ENCODE measurements at places on chromosomes 4 and X.

GRCh38 chr4:12746221-12746620 is 737.9 kb downstream of the RAB28 start:
- no peak for DNase-seq

- no peak for DNase-seq
These were observed 19.5 kb downstream of the PRKG2 start for GRCh38 chr4:81195475-81195874.

DNA sequence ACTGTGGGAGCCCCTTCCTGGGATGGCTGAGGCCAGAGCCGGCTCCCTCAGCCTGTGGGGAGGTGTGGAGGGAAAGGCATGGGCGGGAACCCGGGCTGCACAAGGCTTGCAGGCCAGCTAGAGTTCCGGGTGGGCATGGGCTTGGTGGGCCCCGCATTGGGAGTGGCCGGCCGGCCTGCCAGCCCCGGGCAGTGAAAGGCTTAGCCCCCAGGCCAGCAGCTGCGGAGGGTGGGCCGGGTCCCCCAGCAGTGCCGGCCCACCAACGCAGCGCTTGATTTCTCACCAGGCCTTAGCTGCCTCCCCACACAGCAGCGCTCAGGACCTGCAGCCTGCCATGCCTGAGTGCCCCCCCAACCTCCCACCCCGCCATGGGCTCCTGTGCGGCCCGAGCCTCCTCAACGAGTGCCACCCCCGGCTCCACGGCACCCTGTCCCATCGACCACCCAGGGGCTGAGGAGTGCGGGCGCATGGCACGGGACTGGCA is 78.0 kb downstream of the COX7B2 start:
- DNase-seq, result no peak

DNA sequence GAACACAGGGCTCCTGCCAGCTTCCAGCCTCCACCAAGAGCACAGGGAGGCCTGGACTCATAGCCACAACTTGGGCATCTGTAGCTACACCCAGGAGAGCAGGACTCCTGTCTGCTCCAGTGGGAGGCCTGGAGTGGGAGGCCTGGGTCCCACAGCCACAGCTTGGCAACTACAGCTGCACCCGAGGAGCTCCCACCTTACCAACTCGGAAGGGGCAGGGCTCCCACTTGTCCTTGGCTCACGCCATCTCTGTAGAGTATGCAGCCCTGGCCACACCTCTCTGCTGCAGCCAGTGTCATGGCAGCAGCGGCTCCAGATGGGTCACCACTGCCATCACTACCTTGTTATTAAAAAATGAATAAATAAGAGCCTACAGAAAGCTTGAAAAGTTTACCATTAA is 45.5 kb downstream of the ARAP2 start:
- DNase-seq, result no peak

DNA sequence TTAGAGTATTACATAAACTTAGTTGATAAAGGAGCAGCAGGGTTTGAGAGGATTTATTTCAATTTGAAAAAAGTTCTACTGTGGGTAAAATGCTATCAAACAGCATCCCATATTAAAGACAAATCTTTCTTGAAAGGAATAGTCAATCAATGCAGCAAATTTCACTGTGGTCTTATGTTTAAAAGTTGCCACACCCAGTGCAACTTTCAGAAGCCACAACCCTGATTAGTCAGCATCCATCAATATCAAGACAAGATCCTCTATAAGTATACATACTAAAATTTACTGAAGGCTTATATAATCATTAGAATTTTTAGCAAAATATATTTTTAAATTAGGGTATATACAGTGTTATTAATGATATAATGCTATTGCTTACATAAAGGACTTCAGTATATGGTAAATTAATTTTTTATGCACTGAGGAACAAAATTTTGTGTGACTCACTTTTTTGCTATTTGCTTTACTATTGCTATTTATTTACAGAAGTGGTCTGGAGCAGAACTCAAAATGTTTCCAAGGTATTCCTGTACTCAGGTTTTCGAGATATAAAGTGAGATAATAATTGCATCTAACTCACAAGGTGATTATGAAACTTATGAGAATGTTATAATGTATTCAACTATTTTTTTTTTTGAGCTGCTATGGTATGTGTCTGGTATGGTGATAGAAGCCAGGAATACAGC is 1127.6 kb downstream of the ADGRL3 start:
- no peak for DNase-seq

GRCh38 chrX:31872007-31872406 is 800.2 kb upstream of the FTHL17 start:
- DNase-seq, result no peak

GRCh38 chrX:19705196-19705769 is 182.1 kb downstream of the SH3KBP1 start:
- DNase-seq, result no peak

GRCh38 chr4:48815483-48815882 is 15.4 kb upstream of the OCIAD1 start:
- DNase-seq, result no peak

- peak; percentile 40 for DNase-seq
These were observed 2.1 kb upstream of the APBB2 start for GRCh38 chr4:41216294-41217019.

GRCh38 chr4:141246243-141246642 is 25.5 kb downstream of the ZNF330 start:
- no peak for DNase-seq

DNA sequence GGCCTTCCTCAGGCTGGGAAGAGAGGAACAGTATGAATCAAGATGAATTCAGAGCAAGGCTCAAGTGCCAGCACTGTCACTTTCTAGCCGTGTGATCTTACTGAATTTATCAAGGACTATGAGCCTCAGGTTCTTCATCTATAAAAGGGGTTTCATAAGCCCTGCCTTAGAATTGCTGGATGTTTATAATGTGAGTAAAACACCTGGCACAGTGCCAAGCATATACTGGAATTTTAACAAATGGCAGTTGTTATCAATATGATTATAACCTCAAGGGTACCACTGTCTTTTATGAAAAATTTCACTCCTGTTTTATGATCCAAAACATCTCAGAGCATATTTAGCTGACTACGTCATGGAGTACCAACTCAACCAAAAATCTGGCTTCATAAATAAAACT is 4.0 kb downstream of the MAGEC2 start:
- DNase-seq, result no peak

DNA sequence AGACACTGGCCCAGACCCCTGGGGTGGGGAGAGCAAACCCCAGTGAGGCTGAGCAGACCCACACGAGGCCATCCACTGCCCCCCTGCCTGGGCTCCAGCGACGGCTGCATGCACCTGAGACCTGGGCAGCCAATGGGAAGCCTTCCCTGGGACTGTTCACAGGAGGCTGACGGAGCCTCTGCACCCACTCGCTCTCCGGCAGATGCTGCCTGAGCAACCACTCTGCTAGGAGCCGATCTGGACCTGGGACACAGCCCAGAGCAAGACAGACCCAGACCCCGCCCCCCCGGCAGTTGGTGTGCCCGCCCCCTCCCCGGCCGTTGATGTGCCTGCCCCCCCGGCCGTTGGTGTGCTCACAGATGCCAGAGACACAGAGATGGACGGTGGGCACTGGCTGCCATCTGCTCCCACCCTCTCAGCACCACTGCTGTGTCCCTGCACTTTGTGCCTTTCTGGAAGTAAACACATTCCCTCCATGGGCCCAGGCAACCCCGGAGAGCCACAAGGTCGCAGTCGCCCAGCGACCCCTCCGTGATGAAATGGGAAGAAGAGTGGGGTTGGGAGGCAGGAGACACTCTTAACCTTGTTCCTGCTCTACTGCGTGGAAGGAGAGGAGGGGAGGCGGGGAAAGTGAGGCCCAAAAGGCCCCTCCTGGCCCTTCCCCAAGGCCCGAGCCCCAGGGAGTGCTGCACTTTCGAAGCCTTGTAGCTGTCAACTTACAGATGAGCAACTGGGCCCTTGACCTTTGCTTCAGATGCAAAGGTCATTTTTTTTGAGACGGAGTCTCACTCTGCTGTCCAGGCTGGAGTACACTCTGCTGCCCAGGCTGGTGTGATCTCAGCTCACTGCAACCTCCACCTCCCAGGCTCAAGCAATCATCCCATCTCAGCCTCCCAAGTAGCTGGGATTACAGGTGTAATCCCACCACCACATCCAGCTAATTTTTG is 62.0 kb downstream of the ZFYVE28 start:
- no peak for DNase-seq

- no peak for DNase-seq
These were observed 57.8 kb upstream of the PLAC1 start for GRCh38 chrX:134715930-134716619.

Data from CD4-positive, alpha-beta T cell treated with Interleukin-6 for 4 hours (primary cell).